ENCODE measurements at places on chromosomes 3 and 15.

DNA sequence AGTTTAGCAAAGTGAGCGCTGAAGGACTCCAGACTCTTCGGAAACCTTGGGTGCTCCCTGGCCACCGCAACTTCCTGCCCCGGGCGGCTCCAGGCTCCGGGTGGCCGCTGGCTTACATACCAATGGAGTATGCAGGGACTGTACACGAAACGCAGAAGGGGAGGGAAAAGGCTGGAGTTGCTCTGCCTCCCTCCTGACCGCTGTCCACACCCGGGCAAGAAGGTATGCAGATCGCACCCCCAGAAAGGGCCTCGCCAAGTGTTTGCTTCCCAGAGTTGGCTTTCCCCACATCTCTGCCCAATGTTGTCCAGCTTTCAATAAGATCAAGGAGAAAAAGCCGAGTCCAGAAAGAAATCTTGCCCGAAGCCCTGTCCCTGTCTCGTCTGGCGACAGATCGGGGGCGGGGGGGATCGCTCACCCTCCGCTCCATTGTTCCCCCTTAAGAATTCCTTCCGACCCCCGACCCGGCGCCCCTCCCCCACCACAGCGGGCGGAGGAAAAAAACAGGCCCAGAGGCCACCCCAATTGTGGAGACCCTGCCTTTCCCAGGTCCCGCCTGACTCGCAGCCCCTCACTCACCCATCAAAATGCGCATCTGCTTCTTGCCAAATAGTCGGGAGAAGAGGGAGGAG lies 533 bp downstream of the ARF4 start:
- DNase-seq: peak; percentile 52

DNA sequence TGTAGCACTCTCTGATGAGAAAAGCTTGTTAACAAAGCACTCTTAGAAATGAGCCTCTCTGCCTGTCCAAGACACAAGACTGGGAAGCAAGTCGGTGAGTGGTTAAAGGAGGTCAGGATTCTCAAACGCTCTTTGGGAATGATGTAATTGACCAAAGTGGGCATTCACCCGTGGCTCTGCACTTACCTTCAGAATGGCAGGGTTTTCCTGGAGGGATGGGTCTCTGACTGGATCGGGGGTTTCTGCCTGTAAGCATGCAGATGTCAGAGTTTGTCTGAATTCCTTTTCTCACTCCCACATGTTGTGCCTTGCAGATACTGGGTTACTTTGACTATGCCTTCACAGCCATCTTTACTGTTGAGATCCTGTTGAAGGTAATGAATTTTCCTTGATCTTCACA lies 106.3 kb downstream of the CHDH start:
- no peak for DNase-seq

DNA sequence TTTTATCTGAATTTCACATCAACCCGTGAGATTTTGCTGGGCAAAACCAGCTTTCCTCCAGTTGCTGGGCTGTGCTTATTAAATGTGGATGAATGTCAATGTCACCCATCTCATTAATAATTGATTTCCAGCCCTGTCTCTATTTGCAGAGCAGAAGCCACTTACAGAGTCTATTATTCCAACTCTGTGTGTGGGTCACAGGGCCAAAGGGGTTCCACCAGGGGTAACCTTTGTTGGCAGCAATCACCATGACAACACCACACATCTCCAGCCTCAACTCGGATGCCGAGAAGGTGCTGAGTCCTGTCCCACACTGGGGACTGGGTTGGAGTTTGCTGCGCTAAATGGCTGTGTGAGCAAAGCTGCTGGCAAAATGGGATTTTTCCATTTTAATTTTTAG lies 51.1 kb upstream of the WNT5A start:
- DNase-seq: no peak

GRCh38 chr15:74336061-74337005 lies 31.1 kb downstream of the CYP11A1 start:
- no peak for DNase-seq

DNA sequence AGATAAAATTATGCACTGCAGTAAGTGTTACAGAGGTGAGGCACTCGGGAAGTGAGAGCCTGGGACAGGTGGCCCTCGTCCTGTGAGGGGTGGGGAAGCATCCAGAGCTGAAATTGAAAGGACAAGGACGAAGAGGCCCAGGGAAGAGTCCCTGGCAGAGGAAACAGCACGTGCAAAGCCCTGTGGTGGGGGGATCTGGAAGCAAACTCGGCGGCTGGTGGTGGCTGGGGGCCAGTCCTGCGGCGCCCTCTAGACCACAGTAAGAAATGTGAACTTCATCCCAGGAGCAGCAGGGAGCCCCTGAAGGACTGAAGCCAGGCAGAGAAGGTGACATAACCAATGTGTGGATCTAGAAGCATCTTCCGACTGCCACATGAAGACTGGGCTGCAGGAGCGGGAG lies 42.8 kb downstream of the GRIP2 start:
- no peak for DNase-seq

DNA sequence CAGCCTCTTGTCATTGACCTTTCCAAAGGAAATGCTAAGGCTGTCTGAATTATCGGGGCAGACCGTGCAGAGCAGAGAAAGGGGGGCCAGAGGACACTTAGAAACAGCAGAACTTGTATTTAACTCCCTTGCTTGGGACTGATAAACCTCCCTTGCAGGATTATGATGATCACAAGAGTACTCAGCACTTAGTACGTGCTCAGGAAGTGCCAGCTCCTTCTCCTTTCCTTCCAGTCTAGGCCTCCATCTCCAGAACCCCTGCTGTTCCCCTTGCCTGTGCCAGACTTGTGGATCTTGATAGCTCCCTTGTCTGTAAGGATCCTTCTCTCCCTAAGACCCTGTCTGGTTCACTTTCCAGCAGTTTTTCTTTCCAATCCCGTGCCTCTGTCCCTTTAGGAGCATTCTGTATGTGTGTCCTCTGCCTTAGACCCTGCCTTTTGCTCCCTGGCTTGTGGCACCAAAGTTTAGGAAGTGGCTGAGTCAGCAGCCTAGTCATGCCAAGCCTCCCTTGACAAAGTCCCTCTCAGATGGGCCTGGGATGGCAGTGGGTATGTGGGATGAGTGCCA lies 747 bp downstream of the SORD start:
- no peak for DNase-seq

All from activated effector memory CD4-positive, alpha-beta T cell treated with Interleukin-2 at 50 U/mL for 16 hours (primary cell).